Activated effector memory CD4-positive, alpha-beta T cell treated with Interleukin-2 at 50 U/mL for 16 hours (primary cell): ENCODE measurements at places on chromosomes 12 and 14.

DNA sequence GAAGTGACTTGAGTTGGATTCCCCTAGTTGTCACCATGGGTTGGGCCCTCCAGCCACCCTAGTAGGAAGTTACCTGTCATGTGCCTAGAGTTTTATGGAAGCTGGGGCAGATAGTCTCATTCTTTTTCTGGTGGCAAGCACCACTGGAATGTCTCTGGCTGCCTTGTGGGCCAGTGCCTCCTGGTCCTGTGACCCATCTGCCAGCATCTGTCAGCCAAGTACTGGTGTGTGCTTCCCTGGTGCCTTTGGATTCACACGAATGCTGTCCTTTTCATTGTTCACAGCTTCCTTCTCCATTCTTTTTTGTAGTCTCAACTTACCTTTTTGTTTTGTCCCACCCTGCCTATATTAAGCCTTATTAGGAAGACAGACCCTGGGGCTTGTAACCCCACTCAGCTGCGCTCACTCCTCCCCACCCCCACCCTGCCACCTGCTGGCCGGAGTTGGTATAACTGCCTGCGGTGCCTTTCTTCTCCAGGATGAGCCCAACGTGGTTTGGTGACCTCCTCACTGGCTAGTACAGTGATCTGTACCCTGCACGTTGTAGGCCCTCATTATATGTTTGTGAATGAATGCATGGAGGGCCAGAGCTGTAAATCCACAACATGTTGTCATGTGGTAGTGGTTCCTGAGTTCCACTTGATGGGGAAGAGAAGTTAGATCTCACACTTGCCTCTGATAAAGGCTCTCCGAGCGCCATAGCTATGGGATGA, 125.7 kb downstream of the TSPAN9 start:
- DNase-seq, result peak; percentile 30

DNA sequence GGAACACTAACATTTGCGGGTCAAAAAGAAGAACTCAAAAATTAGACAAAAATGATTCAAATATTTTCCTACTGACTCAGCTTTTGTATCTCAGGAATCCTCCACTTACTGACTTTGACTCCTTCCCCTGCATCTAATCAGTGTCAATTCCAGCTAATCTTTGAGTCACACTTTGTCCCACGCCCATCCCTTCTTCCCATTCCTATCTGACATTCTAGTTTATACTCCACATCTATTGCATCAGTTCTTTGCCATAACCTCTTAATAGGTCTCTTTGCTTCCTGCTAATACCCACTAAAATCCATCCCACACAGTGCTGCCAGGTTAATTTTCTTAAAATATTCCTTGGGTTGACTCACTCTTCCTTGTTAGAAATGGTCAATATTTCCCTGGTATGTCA, 19.1 kb downstream of the BBS10 start:
- no peak for DNase-seq

DNA sequence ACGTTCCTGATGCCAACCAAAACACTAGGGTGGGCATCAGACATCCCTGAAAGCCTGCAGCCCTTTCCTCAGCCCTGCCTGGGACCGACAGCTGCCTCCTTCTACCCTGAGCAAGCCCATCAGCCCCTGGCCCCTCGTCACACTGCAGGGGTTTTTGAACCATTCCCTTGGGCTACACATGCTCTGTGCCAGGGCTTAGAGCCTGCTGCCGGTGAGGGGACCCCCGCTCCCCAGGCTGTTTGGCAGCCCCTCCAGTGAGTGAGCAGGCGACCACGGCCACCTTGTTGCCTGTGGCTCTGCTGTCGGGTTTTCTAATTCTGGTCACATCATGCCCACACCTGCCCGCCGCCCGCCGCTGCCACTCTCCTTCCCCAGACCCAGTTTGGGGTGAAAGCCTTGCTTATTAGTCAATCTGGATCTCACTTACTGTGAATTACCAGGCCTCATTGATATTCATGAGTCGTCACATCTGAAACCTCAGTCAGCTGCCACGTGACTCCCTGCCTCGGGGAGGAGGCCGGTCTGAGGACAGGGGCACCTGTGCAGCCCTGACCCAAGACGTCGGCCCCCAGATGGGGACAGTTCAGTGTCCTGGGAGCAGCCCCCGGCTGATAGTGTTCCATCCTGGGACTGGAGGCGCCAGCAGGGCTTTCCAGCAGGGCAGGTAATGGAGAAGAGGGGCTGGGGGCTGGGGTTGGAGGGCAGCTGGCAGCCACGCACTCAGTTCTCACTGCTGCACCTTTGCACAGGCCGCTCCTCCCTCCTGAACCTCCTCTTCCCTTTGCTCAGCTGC, 163.0 kb downstream of the RBM19 start:
- no peak for DNase-seq

GRCh38 chr12:123941624-123942237, 30.9 kb downstream of the CCDC92 start:
- no peak for DNase-seq

GRCh38 chr12:109541413-109541726, 31.9 kb downstream of the MMAB start:
- DNase-seq, result no peak

DNA sequence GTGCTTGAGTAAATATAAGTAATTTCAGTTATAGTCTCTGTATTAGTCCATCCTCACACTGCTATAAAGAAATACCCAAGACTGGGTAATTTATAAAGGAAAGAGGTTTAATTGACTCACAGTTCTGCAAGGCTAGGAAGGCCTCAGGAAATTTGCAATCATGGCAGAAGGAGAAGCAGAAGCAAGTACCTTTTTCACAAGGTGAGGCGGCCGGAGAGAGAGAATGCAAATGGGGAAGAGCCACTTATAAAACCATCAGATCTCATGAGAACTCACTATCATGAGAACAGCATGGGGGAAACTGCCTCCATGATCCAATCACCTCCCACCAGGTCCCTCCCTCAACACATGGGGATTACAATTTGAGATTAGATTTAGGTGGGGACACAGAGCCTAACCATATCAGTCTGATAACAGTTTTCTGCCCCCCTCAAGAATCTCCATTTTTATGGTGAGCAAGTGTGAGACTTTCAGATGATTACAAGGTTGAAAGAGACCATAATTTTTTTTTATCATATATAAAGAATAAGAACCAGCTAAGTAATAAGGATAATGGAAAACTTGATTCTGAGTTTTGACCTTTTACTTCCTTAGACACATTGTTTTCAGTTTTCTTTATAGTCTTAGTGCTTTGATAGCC, 35.6 kb downstream of the LEMD3 start:
- DNase-seq, result no peak

GRCh38 chr14:74655599-74656395, 43.8 kb upstream of the LTBP2 start:
- no peak for DNase-seq

- DNase-seq, result no peak
Observed at GRCh38 chr14:102898776-102899515, 23.5 kb upstream of the AMN start.

GRCh38 chr12:68462803-68463202, 130.6 kb upstream of the MDM1 start:
- DNase-seq, result no peak

DNA sequence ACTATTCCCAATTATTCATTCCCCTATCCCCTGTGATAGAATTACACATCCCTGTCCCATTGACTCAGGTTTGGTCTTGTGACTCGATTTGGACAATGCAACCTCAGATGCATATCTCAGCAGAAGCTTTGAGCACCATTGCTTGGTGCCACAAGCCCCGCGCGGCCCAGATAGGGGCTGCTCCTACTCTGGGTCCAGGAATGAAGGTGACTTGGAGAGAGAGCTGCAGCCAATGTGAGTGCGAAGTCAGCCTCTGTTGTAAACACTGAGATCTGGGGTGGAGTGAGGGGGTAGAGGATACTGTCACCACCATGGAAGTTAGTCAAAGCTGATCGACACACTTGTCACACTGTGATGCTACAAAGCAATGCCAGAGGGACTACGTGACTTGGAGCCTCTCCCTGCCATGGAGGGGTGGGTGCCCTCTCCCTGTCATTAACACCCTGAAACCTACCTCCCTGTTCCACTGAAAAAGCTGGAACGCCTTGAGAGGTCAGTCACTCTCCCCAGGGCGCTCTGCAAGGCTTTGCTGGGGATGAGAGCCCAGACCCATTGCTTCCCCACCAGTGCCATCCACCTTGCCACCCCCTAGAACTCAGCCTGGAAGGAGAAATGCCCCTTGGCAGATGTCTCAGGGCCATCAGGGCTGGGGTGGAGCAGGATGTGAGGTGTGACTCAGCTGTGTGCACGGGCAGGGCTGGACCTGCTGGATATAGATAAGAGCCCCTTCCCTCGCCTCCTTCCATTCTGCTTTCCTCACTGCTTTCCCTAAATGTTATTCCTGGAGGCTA, 6.6 kb upstream of the PLEK2 start:
- DNase-seq, result no peak

DNA sequence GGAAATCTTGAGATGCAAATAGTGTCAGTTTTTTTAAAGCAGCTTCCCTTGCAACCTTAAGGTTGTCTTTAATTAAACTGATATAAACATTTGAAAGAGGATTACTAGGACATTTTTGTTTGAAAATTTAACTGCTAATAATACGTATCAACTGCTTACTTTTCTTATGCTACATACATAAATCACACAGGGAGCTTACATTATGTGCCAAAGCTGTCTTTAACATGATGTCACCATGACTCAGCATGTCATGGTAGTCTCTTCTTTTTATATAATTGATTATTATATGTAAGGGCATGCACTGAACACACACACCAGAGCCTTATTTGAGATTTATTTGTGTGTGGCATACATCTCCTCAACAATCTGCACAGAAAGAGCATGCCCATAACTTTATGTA, 63.0 kb upstream of the PTHLH start:
- DNase-seq, result no peak

DNA sequence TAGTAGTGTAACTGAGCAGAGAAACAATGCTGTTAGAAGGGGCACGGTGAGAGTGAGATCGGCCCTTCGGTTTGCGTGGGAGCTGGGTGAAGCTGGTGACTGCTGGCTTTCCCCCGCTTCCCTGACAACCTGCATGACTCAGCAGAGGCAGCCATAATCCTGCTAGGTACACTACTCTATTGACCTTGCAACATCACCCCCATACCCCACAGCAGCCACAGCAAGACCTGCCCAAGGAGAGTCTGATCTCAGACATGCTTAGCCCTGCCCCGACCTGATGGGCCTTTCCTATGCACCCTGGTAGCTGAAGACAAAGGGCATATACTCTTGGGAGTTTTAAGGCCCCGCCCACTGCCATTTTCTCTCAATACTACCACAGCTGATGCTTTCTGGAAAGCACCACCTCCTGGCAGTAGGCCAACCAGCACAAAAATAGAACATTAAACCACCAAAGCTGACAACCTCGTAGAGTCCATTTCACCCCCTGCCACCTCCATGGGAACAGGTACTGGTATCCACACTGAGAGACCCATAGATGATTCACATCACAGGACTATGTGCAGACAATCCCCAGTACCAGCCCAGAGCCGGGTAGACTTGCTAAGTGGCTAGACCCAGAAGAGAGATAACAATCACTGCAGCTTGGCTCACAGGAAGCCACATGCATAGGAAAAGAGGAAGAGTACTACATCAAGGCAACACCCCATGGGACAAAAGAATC, 75.9 kb upstream of the RGS6 start:
- no peak for DNase-seq

DNA sequence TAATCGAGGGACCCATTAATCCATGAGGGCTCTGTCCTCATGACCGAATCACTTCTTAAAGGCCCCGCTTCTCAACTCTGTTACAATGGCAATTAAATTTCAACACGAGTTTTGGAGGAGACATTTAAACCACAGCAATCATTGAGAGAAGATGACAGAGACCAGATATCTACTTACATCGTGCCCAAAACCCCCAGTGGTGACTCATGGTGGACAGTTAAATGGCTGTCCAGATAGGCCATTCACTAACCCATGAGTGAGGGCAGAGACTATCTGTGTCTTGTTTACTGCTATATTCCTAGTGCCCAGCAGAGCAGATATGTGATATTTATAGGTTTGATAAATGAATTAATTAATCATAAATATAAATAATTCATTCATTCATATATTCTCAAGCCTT, 20.0 kb upstream of the FLVCR2 start:
- no peak for DNase-seq

GRCh38 chr12:14417715-14418114, 52.2 kb downstream of the ATF7IP start:
- DNase-seq, result peak; percentile 38

GRCh38 chr14:91331721-91332120, 85.9 kb downstream of the CCDC88C start:
- DNase-seq, result no peak

DNA sequence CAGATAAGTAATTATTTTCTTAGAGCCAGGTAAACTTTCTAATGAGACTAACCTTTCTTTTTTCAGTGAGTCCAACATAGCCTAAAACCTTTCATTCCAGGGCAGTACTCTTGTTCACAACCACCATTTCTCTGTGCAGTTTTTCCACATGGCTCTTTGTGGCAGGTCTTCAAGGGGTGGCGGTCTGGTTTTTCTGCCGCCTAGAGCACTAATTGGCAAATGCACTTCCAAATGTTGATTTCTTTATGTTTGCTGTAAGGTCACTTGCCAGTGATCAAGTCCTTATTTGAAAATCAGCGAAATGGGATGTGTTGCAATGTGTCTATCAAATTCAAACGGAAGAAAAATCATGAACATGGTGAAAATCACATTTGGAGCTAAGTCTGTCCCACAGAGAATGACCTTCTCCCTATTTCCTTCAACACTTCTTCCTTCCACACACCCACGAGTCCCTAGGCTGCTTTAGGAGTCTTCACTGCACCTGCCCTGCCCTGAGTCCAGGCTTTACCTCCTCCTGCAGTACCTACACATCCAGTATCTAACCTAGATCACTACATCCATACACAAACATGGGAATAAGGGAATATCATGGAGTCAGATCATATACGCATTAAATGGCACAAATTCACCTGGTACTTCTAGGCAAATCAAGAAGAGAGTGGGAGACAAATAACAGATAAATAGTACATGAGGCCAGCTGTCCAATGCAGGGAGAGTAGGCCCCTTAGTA, 1.9 kb downstream of the SRGAP1 start:
- no peak for DNase-seq

- no peak for DNase-seq
Observed at GRCh38 chr12:68148261-68148951, 11.1 kb downstream of the IFNG start.

DNA sequence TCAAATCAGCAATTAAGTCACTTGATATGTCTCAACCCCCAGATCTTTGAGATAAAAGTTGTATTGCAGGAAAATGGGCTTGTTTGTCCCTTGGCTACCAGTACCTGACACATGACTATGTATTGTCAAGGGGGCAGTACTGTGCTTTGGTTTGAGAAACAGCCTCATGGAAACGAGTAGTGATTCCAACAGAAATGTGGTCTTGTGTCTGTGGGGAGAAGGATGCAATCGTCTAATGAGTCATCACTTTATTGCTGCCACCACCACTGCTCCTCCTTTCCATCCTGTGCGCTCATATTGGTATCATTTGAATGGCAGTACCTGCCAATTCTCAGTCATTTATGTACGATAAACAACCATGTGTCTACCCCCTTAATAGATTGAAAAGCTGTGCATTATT, 72.8 kb upstream of the ARHGAP5 start:
- DNase-seq, result no peak

- DNase-seq, result no peak
Observed at GRCh38 chr12:34397591-34398365, 375.5 kb downstream of the ALG10 start.

GRCh38 chr12:71240946-71241345, 83.1 kb upstream of the TSPAN8 start:
- no peak for DNase-seq

- no peak for DNase-seq
Observed at GRCh38 chr12:27105746-27106536, 23.6 kb upstream of the C12orf71 start.
